Left kidney (tissue), 8 donors: ENCODE measurements at places on chromosomes 2 and 18.

DNA sequence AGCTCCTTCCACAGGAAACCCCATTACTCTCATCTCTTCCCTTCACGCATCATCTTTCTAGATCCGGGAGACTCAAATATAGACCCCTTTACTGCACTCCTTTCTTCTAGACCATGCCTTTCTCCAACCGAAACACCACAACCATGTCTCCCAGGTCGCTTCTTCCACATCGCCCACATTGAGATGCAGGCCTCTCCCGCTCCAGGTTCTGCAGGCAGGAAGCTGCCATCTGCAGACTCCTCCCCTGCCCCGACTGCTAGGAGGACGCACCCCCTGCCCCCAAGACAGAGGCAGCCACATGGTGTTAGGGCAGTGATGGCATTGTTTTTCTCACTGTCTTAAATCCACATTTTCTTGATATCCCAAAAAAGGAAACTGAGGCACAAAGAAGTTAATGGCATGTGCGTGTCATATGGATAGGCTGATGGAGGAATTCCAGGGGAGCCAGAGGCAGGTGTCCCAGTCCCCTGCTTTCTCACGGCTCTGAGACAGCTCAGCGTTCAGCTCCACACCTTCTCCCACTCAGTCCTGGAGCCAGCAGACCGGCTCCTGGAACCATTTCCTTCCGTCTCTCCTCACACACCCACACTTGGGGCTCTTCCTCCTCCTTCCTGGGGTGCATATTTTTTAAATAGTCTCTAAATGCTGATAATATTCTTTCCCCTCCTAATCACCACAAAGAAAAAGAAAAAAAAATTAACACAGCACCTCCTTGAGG lies 438.4 kb downstream of the EIPR1 start:
- no peak for DNase-seq

DNA sequence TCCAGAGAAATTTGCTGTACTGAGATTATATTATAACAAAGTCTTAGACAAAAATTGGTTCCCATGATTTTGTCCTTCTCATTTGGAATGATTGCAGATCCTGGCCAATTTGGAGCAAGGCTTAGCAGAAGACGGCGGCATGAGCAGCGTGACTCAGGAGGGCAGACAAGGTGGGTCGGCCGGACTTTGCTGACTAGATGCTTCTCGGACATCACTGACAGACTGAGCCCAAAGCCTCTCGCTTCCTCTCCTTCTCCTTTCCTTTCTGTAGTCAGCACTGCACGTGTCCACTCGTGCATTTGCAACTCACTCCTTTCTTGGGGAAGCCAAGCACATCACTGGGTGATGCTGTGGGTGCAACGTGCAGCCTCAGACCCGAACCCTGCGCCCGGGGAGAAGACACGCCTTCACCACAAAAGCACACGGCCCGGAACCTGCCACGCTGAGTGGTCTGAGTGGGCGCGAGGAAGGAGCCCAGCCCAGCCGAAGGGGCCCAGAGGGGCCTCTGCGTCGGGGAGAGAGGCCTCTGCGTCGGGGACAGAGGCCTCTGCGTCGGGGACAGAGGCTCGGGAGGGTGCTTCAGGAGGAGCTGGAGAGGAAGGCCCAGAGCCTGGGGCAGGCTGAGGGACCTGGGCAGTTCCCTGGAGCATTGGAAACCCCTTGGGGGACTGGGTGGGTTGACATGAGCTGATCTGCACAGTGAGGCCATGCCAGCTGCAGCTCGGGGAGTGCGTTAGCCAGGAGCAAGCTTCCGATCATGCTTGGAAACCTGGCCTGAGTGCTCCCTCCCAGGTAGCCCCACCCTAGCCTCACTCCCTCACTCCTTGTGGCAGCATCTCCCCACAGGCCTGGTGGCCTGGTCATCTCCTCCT lies 61.6 kb downstream of the ADI1 start:
- DNase-seq = no peak

GRCh38 chr2:218777276-218777990 lies 4.5 kb upstream of the CYP27A1 start:
- DNase-seq = no peak

- no peak for DNase-seq
These were observed 8.7 kb upstream of the TGIF1 start for GRCh38 chr18:3441290-3441689.

- no peak for DNase-seq
These were observed 72.8 kb downstream of the PTH2R start for GRCh38 chr2:208479342-208479741.

DNA sequence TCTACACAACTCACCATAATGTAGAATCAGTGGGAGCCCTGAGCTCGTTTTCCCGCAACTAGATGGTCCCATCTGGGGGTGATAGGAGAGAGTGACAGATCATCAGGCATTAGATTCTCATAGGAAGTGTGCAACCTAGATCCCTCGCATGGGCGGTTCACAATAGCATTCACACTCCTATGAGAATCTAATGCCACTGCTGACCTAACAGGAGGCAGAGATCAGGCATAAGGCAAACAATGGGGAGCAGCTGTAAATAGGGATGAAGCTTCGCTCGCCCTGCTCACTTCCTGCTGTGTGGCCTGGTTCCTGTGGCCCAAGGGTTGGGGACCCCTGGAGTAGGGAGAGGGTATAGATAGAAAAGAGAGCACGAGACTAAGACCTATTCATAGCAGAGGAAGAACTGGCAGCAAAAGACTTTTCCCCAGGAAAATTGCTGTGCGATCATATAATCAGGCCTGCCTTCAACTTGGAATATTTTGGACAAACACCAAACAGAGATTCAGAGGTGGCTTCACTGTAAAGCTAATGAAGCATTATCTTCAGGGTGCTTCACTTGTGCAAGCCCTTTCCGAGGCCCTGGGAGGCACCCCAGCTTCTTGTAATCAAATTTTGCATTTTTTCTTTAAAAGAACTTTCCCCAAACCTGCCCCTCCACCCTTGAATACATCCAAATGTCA lies 29.0 kb upstream of the ATL2 start:
- DNase-seq = no peak
